AG08396 (cell line): ENCODE measurements at places on chromosomes 16 and 17.

DNA sequence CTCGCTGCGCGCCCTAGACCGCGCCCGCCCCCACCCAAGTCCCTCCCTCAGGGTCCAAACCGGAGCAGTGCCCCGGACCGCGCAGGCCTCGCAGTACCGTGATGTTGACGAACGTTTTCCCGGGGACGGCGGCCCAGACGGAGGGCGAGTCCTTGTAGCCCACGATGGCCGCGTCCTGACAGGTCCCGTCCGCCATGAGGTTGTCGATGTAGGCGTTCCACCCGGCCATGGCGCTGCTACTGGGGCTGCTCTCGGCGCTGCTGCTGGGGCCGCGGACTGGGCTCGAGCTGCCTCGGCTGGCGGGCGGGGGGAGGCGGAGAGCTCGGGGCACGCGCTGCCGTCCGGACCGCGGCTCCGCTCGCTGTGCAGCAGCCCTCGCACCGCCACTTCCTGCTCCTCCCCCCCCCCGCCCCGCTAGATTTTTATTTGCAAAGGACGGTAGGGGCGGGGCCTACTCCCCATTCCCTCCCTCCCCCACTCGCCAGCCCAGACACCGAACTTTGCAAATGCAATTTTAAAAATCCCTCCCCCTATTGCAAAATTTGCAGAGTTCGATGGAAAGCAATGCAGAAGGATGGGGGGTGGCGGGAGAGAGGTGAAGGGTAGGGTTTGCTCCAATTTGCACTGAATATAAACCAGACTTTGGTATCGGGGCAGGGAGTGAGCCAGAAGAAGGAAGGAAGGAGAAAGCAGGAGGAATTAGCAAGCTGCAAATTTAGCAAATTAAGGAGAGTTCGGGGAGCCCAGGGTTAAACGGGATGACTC lies at the start of gene PFN1:
Gene PFN1, minus strand, starts transcription at position 365 of the 765 bp plus-strand sequence. Its CDS starts 136 bp downstream, at position 229.
- peak; percentile 94 for DNase-seq

DNA sequence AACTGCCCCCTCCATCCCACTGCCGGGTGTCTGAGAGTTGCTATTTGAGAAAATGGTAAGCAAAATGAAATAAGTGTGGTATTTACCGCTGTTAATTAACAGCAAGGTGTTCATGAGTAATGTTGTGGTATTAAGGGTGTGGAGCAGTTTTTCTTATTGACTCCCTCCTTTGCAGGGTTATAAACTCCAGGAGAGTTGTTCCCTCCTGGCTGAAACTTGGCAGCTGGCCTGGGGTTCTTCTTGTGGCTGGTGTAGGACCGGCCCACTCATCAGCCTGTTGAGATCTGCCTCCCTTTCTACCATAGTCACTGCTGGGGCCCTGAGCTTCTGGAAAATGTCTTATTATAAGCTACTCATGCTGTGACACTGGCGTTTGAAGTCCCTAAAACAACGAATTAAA lies 128.6 kb downstream of the SOX9 start:
- no peak for DNase-seq

DNA sequence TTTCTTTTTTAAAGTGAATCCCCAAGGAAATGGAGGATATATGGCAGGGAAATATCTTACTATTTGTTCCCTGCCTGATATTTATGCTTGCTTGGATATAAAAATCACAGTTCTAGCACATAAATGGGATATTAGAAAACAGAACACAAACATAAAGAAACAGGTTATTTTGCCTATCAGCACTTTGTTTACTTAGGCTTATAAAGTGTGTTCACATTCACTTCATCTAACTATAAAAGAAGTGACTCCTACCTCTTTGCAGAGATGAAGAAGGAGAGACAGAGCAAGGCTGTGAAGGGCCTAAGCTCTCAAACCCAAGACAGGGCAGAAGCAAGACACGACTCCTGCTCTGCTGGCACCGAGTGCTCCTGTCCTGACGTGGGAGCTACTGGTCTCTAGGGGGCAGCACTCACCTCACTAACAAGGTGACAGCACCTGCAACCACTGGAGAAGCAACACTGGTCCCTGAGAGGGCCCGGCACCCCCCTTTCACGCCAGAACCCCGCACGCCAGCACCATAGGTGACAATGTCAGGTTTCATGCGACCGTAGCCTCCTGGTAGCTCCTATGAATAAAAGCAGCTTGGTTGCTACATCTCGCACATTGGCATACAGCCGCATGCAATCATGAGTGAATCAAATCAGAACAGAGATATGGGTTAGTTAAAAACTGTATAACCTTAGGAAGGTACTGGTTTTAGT lies 32.0 kb downstream of the MBTPS1 start:
- DNase-seq: peak; percentile 70

DNA sequence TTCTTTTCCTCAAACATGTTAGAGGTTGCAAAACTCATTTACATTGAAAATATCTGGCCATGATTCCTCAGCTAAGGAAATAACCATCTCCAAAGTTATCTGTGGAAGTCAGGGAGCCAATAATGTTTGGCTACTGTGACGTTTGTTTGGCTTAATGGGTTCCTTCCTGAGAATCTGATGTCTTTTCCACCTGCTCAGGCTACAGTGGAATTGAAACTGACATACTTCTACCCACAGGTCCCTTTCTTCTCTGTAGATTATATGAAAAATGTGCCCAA lies 221.1 kb upstream of the XYLT1 start:
- no peak for DNase-seq

DNA sequence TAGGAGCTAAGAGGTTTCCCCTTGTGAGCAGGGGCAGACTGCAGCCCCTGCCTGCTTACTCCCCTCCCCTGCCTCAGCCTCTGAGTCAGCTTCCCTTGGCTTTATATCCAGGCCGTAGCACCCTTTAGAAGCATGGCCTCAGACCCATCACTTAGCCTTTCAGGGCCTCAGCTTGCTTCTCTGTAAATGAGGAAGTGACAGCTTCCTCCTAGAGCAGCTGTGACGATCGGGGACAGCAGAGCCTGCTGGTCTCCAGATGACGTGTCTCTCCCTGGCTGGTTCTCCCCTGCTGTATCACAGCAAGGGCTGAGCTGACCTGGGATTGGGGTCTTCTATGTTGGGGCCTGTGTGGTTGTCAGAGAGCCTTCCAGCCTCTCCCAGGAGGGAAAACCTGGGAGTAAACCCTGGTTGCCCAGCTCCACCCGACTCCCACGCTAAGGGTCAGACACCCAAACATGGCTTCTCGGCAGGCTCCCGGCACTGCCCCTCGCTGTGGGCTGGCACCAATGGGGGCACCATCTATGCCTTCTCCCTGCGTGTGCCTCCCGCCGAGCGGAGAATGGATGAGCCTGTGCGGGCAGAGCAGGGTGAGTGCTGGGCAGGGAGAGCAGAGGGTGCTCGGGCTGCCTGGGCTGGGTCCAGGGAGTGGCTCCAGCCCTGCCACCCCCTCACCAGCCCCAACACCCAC lies 16.3 kb upstream of the MYO15B start:
- DNase-seq: no peak

- DNase-seq: no peak
Measured at GRCh38 chr16:57865746-57866528, 63.6 kb upstream of the KIFC3 start.

GRCh38 chr16:88838566-88838965 lies 18.2 kb downstream of the GALNS start:
- no peak for DNase-seq

- no peak for DNase-seq
Measured at GRCh38 chr16:27781981-27782880, 232.3 kb downstream of the KATNIP start.

GRCh38 chr17:58666858-58667267 lies 25.0 kb downstream of the TEX14 start:
- peak; percentile 25 for DNase-seq

GRCh38 chr16:81647527-81647926 lies 131.6 kb upstream of the PLCG2 start:
- peak; percentile 82 for DNase-seq

- DNase-seq: no peak
Measured at GRCh38 chr17:29114141-29114540, 66.1 kb downstream of the MYO18A start.

DNA sequence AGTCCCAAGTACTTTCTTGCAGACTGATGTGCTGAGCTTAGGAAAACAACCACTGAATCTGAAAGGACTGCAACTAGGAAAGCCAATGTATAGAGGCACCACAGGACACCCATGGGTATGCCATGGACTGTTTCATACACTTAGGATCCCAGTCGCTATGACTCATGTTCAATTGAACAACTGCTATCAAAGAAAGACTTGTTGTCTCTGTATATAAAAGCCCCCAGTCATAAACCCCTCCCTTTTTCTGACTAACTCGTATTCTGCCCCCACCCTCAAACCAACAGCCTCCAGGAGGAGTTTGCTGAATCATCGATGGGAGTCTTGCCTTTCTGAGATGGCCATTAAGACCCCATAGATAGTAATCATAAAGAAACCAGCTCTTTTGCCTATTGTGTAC lies 205.4 kb downstream of the ANKFN1 start:
- no peak for DNase-seq

GRCh38 chr17:59329176-59330052 lies 2.0 kb upstream of the YPEL2 start:
- DNase-seq: peak; percentile 77

- peak; percentile 46 for DNase-seq
Measured at GRCh38 chr17:68399638-68400403, 57.5 kb downstream of the WIPI1 start.

DNA sequence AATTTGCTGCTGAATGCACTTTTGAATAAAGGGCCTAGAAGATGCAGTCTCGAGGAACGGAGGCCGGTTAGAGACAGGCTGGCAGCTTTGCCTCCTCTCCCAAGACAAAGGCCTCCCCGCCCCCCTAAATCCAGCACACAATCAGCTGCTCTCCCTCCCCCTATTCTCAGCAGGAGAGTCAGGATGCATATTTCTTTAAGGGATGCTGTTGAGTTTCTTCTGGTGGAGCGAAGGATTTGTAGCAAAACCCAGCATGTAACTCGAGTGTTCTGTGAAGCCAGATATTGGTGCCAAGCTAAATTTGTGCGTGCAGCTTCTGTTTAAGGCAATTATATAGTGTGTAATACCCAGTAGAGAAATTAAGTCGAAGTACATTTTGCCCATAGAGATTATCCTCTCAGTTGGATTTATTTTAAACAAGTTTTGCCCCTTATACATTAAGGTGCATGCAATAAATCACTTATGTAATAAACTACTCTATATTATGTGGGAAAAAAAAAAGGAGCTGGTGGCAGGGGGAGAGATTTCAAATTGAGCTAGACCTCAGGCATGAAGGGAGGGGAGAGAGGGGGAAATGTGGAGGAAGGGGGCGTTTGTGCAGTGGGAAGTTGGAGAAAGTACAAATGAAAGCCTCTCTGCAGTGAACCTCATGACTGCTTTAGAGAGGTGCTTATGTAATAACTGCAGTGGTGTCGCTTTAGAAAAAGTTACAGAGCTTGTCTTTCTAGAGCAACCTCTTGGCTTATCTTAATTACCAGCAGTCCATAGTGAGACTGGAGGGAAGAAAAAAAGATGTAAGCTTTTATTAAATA lies 599.2 kb downstream of the MAF start:
- DNase-seq: no peak

DNA sequence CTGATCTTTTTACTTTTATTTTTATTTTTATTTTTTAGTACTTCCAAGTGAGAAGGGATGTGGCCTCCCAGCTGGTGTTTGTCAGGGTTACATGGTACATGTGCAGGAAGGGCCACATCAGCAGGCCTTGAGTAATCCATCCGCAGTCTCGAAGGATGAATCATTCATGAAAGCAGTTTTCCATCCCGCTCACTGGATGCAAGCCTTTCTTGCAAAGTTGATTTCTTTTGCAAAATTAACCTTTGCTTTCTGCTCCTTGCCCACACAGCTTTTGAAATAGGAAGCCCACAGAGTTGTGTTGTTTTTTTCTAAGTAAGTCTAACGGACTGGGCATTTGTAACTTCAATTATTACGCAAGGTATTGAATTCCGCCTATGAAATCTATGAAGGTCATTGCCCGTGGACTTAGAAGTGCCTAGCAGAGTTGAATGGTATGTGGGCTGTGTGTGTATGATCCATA lies 157.4 kb downstream of the PRKCA start:
- peak; percentile 87 for DNase-seq

DNA sequence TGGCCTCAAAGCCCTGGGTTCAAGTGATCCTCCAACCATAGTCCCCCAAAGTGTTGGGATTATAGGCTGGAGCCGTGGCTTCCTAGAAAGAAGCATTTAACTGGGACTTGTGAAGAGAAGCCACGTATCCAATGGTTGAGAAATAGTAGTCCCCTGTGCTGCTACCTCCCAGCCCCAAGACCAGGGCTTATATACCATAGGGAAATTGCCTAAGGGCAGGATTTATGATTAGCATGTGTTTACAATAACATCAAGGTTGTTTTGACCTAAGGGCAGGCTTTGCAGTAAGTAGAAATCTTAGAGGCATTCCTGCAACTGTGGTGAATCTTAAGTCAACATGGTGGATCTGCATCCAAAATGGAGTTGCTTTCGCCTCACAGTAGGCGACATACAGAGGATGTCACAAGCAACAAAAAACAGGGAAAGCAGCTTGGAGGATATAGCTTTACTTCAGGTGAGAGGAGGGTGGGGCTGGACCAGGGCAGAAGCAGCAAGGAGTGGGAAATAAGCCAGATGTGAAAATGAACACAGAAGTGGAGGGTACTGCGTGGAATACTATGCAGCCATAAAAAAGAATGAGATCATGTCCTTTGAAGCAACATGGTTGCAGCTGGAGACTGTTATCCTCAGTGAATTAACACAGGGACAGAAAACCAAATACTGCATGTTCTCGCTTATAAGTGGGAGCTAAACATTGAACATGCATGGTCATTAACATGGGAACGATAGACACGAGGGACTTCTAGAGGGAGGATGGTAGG lies 18.7 kb upstream of the NSMCE1 start:
- no peak for DNase-seq

DNA sequence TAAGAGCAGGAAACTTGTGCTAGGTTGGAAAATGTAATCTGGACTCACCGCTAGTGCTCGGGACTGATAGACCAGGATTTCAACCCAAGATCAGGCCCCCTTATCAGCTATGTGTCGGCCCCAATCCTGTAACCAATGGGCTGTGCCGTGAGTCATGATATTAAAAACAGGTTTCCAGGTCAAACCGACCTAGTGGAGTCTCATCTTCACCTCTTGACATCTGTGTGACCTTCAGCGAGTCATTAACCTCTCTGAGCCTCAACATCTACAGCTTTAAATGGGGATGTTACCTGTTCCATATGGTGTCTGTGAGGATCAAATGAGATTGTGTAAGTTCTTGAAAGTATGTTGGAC lies 512 bp downstream of the PMM2 start:
- peak; percentile 39 for DNase-seq

- DNase-seq: no peak
Measured at GRCh38 chr17:30831257-30831656, 509 bp upstream of the ATAD5 start.

GRCh38 chr17:18203308-18203707 lies 19.7 kb downstream of the ALKBH5 start:
- DNase-seq: no peak

DNA sequence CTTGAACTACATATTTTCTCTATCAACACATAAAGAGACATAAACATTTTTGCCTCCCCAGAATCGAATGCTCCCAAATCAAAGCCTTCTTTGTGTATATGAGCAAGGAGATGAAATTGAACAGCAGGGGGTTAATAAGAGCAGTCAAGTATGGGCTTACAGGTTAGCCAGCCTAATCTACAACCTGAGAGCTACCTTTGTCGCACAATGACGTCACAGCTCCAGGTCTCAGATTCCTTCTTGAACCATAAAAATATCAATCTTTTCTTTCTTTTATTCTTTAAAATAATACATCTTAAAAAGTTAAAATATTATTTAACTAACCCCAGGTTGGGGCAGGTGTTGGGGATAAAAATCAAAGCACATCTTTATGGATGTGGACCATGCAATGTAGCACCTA lies 482.9 kb upstream of the CDH11 start:
- DNase-seq: no peak

GRCh38 chr17:42889809-42890208 lies 10.8 kb upstream of the G6PC1 start:
- DNase-seq: no peak
